Activated CD4-positive, CD25-positive, alpha-beta regulatory T cell (primary cell): ENCODE measurements at places on chromosomes 1 and 21.

DNA sequence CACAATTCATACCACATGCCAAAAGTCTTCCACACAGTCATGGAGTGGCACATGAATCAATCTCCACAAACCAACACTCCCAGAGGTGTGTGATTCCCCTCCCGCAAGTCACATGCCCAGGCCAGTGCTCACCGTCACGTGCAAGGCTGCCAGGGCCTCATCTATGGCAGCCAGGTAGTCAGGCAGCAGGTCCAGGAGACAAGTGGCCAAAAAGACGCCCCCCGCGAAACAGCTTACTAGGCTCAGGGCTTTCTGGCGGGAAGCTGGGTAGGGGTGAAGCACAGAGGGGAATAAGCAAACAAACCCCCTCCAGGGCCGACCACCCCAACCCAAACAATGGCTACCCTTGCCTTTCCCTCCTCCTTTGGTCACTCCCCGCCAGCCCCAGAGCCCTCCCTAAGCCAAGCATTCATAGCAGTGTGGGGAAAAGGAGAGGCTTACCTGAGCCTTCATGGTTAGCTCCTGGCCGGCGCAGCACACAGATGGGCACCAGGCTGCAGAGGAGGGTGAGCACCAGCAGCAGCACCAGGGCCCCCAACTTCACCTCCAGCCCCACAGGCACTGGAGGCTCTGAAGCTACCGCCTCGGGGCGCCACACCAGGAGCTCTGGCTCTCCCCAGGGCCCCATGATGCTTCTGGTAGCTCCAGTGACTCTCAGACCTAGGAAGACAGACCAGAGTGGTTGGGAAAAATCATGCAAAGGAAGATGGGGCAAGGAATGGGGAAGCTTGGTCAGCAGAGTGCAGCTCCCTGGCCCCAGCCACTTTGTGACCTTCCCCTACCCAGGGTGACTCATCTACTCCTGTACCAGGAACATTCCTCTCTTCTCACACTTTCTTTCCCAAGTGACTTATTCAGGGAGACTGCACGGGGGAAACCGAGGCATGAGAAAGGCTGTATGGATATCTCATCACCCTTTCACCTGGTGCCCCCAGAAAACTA is 978 bp downstream of the SLC39A1 start:
- no peak for DNase-seq

- no peak for DNase-seq
Measured at GRCh38 chr21:36422279-36423098, 37.3 kb downstream of the CHAF1B start.

DNA sequence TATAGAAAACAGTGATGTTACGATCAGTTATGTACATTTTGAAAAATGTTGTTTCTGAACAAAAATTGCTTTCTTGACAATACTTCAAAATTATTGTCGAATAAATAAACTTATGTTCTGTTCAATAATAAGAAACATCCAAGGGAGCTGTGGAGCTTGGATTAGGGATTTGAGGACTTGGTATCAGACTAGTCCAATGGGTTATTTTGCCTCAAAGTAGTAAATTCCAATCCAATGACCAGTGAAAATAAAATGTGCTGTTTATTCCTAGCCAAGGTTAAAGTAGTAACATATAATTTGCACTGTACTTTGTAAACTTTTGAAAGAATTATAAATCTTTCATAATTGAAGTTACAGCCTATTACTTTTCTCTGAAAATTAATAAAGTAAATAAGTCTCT is 79.1 kb upstream of the IVNS1ABP start:
- DNase-seq = no peak

DNA sequence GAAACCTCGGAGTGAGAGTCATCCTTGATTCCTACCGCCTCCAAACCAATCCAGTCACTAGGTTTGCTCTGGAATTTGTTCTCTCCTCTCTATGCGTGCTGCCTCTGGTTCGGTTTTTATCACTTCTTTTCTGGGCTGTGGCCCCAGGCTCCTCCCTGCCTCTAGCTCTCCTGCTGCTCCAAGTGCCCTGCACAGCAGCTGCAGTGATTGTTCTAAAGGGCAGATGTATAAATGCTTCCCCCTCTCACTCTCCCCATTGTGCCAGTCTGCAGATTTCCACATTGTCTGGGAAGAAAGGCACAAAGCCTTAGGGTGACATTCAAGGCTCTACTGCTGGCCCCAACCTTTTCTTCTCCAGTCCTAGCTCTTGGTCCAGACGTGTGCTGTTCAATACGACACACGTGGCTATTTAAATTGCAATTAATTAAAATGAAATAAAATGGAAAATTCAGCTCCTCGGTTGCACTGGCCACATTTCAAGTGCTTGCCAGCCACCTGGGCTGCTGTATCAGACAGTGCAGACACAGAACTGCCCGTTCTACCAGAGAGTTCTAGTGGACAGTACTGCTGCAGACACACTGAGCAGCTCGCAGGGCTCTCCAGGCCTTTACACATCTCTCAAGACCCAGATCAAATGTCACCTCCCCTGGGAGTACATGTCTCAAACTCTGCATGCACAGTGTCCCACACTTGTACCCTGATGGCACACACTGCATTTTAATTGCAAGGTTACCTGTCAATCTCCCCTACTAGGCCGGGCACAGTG is 12.4 kb downstream of the TRIM62 start:
- DNase-seq = no peak

DNA sequence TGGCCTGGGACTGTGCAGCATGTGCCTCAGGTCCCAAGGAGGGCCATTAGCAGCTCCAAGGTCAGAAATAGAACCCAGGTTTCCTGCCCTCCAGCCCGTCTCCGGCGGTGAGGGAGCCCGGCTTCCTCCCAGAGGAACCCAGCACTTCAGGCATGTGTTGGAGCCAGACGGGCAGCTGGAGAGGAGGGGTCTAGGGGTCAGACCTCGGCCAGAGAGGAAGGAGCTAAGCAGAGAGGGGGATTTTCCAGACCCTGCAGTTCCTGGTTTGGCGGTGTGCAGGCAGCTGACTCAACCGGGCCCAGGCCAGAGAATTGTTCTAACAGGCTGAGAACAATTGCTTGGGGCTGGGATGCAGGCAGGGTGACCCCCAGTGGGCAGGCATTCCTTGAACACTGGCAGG is 37.1 kb downstream of the HSPG2 start:
- no peak for DNase-seq

DNA sequence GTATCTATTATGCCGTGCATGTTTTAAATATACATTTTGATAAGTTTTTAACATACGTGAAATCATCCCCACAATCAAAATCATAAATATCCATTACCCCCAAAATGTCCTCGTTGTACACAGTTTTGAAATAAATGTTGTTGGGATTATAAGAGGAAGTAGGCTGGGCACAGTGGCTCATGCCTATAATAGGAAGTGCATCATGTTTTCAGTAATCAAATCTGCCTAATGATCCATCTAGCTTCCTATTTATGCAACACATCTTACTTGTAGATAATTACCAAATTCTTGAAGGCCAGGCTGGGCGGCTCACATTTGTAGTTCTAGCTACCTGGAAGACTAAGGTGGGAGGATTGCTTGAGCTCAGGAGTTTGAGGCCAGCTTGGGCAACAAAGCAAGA is 15.0 kb upstream of the IFNGR2 start:
- no peak for DNase-seq

DNA sequence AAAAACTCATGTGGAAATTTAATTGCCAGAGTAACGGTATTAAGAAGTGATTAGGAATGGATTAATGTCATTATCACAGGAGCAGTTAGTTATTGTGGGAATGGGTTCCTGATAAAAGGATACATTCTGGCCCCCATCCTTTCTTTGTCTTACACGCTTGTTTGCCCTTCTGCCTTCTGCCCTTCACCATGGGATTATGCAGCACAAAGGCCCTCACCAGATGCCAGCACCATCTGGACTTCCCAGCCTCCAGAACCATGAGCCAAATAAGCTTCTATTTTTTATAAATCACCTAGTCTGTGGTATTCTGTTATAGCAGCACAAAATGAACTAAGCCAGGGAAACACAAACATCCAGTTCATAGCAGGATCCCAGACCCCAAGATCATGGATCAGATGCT is 33.9 kb upstream of the POU2F1 start:
- DNase-seq = no peak

DNA sequence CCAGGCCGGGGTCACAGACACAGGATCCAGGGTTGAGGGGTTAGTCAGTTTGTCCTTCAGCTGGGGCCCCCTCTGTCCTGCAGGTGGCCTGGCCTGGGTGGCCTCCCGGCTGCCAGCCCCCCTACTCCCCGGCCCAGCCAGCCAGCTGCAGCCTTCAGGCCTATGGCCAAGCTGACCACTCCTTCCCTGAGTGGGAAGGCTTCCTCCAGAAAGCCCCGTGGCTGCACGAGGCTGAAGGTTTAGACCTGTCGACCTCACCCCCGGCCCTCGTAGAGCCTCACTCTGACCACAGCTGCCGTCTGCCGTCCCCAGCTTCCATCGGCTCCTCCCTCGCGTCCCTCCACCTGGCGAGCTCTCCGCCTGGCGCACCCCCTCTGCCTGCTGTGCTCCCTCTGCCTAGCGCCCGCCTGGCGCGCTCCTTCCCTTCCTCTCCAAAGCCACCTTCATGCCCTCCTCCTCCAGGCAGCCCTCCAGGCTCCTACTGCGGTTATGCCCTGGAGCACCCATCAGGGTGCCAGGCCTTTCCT is 9.6 kb downstream of the TTLL10 start:
- no peak for DNase-seq

- no peak for DNase-seq
Measured at GRCh38 chr1:64043288-64043687, 160.1 kb upstream of the UBE2U start.

DNA sequence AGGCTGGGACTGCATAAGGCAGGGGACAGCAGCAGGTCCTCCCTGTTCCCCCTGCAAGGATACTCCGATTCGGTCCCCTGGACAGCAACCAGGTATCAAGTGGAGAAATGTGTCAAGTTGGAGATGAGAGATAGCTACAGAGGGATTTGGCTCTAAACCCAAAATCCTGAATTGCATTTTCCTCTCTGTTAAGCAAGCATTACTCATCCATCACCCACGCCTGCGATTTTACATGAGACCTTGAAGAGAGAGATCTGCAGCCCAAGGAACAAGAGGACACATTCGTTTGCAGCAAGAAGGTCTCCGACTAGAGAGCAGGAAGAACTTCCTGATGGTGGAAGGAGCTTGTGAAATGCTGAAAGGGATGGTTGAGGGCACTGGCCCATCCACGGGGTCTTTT is 21.9 kb downstream of the SYT2 start:
- no peak for DNase-seq

GRCh38 chr21:44298301-44298700 is 1.6 kb upstream of the PFKL start:
- no peak for DNase-seq
